Epithelial cell of prostate (primary cell): ENCODE measurements at places on chromosomes 12 and 14.

GRCh38 chr14:35934499-35934898 lies 108.4 kb downstream of the BRMS1L start:
- no peak for DNase-seq

- peak; percentile 33 for DNase-seq
Measured at GRCh38 chr12:75452675-75453330, 27.8 kb upstream of the GLIPR1 start.

GRCh38 chr12:27176765-27177164 lies 67.3 kb upstream of the STK38L start:
- peak; percentile 75 for DNase-seq

- no peak for DNase-seq
Measured at GRCh38 chr12:42589465-42590329, at the start of gene PRICKLE1. TSS of gene PRICKLE1 (minus strand) at chr12:42589746. CDS start at chr12:42472516, 117,230 bp downstream.

DNA sequence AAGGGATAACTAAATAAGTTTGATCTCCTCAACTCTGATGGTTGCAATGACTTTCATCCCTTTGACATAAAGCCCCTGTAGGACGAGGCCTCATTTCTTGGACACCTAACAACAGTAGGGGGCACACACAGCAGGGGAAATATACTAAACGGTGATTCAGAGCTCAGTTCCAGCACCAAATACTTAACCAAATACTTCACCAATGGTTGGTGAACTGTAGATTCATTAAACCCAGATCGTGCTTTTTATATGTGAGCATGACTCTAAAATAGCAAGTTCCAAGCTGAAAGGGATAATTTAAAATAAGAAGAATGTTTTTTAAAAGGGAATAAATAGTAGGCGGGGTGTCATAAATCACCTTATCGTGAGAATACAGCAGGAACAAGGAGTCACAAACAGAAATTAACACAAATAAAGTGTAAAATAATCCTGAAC lies 53.2 kb downstream of the ATG2B start:
- no peak for DNase-seq

DNA sequence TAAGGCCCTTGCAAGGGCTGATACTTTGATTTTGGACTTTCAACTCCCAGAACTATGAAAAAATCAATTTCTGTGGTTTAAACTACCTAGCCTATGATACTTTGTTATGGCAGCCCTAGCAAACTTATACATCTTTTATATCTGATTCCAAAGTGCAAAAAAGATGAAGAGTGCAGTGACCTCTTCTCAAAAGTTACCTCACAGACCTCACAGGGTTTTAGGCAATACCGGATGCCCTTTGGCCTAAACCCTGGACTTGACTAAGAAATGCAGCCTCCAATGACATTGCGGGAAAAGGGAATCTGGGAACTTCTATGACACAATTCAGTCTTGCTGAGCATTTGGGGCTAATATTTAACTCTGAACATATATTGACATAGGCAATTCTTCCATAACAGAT lies 63.3 kb downstream of the IGF1 start:
- DNase-seq: no peak

DNA sequence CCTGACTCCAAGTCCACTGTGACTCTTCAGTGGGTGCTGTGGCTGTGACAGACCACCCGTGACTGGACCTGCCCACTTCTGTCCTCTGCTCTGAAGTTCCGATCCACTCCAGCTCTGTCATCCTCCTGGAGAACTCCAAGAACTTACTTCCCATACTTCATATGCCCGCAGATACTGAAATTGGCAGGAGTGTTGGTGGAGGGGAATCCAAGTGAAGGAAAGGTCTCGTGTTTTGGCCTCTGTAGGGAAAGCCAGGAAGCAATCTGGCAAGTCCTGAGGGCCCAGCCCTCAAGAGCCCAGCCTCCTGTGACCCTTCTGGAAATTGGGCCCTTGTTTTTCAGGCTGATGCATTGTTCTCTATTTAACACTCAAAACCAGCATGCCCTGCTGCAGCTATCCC lies 22.4 kb upstream of the FKBP4 start:
- DNase-seq: no peak

- no peak for DNase-seq
Measured at GRCh38 chr12:24551163-24551786, 397.6 kb downstream of the BCAT1 start.

DNA sequence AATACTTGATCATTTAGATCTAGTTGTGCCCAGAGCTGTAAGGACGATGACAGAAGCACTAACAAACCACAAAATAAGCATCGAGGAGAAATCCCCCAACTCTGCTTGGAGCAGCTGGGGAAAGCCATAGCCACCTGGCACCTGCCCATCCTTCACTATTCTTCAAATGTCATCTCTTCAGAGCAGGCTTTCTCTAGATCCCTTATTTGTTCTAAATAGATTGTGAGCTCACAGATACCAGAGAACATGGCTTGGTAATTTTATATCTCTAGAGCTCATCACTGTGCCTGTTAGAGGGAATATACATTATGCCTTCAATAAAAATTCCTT lies 50.9 kb downstream of the GRIP1 start:
- no peak for DNase-seq

- DNase-seq: no peak
Measured at GRCh38 chr12:111238075-111238734, 130.7 kb downstream of the PHETA1 start.

DNA sequence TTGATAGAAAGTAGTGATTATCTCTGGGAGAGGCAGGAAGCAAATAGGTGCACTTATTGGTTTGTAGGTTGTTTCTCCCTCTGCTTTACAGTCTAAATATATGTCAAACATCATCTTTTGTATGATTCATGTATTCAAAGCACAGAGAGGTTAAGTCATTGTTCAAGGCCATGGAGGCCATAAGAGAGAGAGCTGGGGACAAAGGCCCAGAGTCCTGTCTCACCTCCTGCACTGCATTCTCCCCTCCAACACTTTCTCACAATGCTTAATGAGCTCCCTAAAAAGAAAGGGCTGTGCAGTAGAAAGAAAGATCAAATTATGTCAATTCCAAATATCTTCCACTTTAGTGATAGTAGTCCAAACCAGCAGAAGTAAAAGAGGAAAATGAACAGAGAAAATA lies 180.4 kb upstream of the DIO3 start:
- no peak for DNase-seq

DNA sequence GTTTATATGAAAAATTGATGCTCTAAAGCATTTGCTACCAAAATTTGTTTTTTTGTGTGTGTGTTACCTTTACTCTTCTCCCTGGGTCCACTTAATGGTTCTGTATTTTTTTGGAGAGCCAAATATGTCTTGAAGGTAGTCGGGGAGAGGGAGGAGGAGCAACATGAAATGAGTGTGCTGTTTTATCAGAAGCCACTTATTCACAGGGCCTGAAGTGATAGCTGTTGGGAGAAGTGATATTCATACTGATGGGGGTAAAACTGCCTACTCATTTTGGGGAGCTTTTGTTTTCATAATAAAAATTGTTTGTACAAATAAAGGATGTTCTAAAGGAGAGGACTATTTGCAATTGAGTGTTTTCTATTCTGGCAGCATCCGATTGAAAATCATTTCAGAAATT lies 29.2 kb downstream of the CRADD start:
- no peak for DNase-seq
